ENCODE measurements at places on chromosomes 6 and 20.

GRCh38 chr6:166514196-166514595, 72.3 kb downstream of the RAMACL start:
- DNase-seq, result no peak

DNA sequence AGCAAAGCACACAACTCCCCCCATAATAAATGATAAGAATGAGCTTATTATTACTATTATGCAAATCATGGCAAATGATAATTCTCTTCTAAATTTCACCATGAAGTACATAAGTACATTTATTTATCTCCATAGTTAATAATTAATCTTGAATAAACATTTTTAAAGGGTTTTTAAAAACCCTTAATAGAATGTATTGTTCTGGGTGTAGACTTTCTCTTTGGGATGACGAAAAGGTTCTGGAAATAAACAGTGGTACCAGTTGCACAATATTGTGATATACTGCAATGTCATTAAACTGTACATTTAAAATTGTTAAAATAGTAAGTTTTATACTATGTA, 18.0 kb downstream of the DST start:
- no peak for DNase-seq

- DNase-seq, result no peak
Measured at GRCh38 chr20:1950836-1951235, 43.0 kb downstream of the PDYN start.

GRCh38 chr6:36245572-36246061, 24.2 kb upstream of the PNPLA1 start:
- DNase-seq, result no peak

GRCh38 chr6:3873051-3873450, 23.9 kb downstream of the FAM50B start:
- DNase-seq, result no peak

DNA sequence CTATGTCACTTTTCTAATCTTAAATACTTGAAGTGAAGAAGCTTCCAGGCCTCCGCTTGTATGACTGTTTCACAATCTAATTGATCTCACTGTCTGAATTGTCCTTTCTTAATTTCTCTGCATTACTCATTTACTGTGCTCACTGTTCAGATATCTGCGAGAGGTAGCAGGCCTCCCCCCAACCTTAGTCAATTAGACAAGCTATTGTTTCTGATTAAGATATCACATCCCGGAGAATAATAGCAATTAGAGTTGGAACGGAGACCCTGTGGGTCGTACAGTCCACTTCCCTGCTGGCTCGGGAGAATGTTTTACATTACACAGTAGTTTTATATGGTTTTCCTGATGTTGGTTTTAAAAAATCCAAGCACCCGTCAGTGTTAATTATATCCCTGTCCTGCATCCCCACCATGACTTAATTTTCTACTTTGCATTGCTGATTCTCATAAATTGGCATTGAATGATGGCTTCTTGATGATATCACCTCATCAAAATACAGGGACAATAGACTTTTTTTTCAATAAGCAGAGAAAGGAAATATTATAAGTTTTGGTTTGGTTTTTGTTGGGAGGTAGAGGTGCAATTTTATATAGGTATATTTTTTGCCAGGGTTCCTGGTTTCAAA, 178.7 kb upstream of the TSHZ2 start:
- no peak for DNase-seq

DNA sequence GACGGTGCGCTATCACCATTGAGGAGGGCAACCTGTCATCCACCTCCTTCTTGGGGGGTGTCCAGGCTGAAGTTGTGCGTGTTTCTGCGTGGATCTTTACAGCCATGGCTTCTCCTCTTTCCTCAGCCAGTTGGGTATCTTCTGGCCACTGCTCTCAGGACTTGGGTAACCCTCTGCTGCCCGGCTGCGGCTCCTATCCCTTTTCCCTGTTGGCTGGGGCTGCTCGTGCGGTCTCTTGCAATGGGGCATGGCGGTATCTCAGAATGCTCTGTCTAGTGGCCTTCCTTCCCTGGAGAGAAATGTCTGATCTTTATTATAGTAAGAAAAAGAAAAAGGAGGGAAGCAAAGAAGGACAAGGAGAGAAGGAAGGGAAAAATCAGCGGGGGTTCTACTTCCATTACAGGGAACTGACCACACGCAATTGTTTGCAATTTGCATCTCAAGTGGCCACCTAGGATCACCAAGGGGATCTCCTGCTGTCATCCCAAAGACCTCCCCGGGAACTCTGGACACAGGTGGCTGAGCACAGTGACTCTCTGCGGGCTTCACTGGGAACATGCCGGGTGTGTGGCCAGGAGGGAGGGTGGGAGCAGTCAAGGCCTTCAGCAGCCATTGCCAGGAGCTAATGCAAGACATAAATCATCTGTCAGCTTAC, 60.8 kb downstream of the NPEPL1 start:
- DNase-seq, result no peak

DNA sequence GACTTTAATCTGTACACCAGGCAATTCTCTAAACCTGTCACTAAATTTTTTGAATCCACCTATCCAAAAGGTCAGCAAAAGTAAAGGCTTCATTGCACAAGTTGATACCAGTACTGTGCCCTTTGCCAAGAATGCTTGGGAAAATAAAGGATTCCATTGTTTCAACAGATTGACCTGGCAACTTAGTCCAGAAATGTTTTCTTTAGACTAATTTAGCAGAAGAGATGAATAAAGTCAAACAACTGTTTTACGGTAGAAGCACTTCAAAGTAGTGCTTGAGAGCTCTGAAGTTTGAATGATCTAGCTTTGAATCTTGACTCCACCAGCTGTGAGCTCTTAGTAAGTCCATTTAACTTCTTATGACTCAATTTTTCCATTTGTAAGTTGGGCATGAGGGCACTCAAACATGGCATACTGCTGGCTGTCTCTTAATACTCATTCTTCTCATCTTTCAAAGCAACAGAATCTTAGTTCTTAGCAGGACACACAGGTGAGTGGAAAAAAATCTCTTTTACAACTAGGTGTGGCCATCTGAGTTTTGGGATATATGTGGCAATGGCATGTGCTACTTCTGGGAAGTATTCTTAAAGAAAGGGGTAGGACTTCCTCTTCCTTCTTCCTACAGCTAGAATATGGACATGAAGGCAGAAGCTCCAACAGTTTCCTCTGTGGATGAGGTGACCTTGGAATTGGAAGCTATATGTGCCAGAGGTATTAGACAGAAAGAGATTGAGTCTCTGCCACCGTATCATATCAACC, 55.9 kb upstream of the LOC128125822 start:
- DNase-seq, result no peak

DNA sequence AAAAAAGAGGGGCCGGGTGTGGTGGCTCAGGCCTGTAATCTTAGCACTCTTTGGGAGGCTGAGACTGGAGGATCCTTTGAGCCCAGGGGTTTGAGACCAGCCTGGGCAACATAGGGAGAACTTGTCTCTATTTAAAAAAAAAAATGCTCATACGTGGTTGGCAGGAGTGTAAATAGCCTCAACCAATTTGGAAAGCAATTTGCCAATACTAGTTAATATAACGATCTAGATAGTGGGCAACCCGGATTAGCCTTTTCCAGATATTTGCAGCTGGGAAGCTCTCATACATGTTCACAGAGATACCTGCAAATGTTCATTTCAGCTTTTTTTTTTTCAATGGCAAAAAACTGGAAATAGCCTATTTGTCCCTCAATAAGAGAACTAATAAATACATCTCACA, 39.0 kb upstream of the SLC23A2 start:
- DNase-seq, result no peak

GRCh38 chr6:125197795-125198269, 44.3 kb downstream of the TPD52L1 start:
- no peak for DNase-seq

DNA sequence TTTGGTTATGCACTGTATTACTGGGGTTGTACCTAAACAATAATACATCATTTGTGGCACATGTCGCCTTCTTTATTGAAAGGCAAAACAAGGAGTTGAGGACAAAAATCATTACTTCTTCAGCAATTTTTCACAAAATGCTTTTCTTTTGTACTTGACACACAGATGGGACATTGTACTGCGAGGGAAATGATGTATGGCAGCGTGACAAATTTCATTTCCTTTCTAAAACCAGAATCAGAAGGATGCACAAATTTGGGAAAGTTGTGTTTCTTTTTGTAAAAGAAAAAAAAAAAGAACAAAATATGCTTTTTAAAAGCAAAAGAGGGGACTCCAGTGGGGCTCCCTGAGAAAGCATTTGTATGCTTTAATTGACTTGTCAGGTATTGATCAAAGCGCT, 394.0 kb upstream of the SLC35B3 start:
- no peak for DNase-seq

DNA sequence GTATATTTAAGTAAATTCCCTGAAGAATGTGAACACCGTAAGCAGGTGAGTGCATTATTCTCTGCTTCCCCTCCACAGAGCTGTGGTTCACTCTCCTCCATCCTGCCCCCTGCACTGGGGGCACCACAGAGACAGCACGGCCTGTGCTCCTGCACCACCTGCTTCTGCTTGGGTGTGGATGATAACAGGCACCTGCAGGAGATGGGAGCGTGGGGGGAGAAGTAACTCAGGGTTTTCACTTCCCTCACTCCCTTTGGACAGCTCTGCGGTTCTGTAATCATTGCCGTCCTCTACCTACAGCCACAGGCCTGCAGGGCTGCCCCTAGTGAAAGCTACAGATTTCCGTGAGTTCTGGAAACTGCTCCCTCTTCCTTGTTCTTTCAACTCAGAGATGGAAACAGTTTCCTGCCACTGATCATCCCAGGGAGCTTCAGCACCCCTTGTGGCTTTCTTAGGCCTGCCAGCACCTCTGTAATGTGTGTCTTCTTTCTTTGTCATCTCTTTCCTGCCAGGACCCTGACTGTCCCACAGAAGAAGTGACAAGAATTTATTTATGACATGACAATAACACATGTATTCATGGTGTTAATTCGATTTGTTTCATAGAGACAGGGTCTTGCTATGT, 21.3 kb upstream of the MICB start:
- no peak for DNase-seq

- no peak for DNase-seq
Measured at GRCh38 chr6:3396503-3397180, 60.2 kb downstream of the SLC22A23 start.

DNA sequence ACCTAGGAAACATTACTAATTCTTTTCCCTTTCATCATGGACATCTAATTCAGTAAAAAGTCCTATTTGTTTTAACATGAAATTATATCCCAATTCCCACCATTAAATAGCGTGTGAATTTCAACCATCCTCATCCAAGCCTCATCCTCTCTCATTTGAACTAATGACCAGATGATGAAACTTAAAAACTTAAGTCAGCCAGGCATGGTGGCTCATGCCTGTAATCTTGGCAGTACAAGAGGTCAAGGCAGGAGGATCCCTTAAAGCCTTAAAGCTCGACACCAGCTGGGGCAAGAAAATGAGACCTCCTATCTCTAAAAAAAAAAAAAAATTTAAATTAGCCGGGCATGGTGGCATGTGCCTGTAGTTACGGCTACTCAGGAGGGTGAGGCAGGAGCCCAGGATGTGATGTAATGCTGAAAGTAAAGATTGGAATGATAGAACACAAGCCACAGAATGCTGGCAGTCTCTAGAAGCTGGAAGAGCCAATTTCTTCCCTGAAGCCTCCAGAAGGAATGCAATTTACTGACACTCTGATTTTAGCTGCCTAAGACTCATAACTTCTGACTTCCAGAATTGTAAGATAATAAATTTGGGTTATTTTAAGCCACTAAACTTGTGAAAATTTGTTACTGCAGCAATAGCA, 27.1 kb upstream of the HAO1 start:
- DNase-seq, result no peak

GRCh38 chr20:58407201-58407873, 18.3 kb downstream of the VAPB start:
- no peak for DNase-seq

DNA sequence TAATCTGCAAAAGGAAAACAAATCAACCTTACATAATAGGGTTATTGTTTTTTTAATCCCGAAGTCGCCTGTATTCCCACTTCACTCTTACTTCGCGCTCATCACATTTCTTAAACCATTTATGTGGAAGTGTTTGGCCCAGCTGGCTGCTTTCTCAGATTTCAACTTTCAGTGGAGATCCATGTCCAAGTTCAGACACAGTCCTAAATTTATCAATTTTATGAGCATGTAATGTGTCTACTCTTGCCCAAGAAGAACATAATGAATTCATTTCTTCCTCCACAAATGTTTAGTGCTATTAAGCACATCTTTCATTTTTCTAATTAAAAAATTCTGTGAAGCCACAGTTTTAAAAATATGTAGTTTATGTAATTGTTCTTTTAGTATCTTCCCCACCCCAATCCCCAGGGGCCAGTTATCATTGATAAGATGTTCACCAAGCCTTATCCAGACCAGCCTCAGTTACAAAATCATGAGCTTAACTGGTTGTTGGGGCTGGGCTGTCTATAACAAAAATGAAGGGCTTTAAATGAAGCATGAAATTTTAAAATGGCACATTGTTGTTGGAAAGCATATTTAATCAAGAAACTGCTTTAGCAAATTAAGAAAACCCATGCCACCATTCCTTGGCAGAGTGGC, 151.7 kb downstream of the UST start:
- no peak for DNase-seq

- no peak for DNase-seq
Measured at GRCh38 chr6:167973148-167973885, 24.2 kb upstream of the KIF25 start.

DNA sequence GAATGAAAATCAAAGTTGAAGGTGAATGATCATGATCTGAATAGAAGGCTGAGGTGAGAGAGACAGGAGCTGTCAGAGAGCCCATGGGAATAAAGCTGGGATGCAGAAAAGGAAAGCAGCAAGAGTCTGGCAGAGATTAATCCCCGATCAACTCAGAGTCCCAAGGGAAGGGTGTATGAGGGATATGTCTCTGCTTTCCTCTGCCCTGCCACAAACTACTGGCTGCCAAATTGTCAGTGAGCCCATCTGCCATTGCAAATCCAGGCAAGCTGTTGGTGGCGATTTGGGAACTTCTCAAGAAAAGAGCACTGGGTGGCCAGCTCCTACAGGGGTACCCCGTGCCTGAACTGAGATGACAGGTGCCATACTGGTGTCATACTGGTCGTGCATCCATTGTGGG, 705.5 kb upstream of the MAN1A1 start:
- no peak for DNase-seq

DNA sequence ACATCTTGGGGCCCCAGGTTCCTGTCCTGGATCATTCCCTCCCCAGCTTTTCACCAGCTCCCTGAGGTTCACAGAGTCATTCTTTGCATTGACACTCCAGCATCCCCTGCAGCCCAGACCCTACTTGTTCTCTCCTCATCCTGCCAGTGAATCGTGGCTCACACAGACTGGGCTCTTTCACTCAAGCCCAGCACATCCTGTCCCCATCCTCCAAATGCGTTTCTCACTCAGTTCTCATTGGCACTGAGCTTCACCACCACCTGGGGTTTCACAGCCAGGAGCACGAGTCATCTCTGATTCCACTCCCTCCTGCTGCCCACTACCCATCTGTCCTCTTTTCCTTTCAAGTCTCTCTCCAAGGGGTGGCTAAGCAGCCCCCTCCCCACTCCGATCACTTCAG, 85.4 kb upstream of the NNAT start:
- DNase-seq, result no peak

- DNase-seq, result peak; percentile 24
Measured at GRCh38 chr6:33771146-33772081, 17.5 kb downstream of the LEMD2 start.

DNA sequence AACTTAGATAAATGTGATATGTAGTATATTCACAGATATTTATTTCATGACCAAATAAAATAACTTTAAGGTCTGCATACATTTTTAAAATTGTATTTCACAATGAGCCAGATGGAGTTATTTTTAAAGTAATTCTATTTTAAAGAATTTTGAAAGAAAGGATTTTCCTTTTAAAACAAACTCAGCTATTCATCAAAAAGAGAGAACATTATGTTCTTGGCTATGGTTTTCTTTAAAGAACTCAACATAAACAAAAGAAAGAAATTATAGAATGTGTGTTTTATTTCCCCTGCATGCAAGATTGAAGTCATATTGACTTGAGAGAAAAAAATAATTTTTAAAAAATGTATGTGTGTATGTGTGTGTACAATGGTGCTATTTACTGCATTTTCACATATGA, 1023.6 kb upstream of the CITED2 start:
- no peak for DNase-seq

All from cortex of kidney (tissue), 1 donor.